RPMI8226 (cell line): ENCODE measurements at places on chromosomes 5 and 9.

DNA sequence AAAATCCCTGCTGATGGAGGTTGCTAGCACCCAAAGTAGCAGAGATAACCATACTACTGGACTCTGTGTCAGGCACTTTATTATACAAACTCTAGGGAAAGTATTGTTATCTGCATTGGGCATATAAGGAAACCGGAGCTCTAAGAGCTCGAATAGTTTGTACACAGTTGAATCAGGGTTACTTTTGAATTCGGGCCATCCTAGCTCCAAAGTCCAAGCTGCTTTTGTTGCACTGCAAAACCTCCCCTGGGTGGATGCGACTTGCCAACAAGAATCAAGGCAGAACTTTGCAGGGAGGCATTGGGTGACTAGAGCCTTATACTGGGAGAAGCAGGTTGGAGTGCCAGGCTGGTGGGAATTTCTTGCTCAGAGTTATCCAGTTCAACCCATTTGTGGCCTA lies 435.1 kb downstream of the SPATA31D1 start:
- no peak for DNase-seq

DNA sequence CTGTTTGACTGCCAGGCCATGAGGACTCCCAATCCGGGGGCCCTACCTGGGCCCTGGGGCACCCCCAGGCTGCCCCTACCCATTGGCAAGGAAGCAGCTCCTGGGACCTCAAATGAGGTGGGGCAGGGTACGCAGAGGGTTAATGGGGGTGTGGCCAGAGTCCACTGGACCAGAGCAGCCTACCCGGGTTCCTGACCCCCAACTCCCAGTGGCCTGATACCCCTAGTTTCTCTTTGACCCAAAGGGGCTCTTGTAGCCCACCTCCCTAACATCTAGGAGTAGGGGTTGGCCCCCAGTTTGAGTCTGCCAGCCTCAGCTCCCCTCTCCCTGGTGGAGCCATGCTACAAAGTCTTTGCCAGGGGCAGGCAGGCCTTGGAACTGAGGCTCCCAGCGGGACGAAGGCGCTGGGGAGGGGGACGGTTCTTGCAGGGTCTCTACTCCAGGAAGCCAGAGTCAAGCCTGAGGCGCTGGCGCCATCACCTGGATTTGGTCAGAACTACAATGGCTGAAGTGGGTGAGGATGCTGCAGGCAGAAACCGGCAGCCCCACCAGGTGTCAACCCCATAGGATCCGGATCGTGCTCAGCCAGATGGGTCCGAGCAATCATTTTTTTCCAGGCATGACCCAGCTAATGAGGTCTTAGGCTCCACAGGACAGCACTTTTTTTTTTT lies 8.4 kb upstream of the CERCAM start:
- peak; percentile 71 for DNase-seq

GRCh38 chr5:95936812-95937397 lies 24.7 kb downstream of the ELL2 start:
- DNase-seq: no peak

- no peak for DNase-seq
These were observed 3.4 kb upstream of the CEP72 start for GRCh38 chr5:608429-609370.

DNA sequence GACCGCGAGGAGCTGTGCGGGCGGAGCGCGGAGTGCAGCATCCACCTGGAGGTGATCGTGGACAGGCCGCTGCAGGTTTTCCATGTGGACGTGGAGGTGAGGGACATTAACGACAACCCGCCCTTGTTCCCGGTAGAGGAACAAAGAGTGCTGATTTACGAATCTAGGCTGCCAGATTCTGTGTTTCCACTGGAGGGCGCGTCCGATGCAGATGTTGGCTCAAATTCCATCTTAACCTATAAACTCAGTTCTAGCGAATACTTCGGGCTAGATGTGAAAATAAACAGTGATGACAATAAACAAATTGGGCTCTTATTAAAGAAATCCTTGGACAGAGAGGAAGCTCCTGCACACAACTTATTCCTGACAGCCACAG lies 590 bp downstream of the PCDHA6 start:
- DNase-seq: peak; percentile 16

DNA sequence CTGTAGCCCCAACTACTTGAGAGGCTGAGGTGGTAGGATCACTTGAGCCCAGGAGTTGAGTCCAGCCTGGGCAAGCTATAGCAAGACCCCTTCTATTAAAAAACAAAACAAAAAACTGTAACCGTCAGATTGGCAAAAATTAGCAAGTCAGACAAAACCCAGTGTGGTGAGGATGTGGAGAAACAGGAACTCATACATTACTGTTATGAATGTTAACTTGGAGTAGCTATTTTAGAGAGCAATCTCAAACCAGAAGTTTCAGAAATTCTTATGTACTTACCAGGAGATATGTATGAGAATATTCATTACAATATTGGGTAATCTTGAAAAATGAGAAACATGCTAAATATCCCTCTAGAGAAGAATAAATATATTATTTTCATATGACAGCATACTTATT lies 120.3 kb downstream of the INVS start:
- no peak for DNase-seq

GRCh38 chr5:58330781-58331180 lies 129.1 kb downstream of the PLK2 start:
- no peak for DNase-seq

- DNase-seq: no peak
These were observed 61.4 kb upstream of the RUFY1 start for GRCh38 chr5:179488975-179489374.

GRCh38 chr5:149128023-149128875 lies 13.0 kb upstream of the ABLIM3 start:
- peak; percentile 36 for DNase-seq

DNA sequence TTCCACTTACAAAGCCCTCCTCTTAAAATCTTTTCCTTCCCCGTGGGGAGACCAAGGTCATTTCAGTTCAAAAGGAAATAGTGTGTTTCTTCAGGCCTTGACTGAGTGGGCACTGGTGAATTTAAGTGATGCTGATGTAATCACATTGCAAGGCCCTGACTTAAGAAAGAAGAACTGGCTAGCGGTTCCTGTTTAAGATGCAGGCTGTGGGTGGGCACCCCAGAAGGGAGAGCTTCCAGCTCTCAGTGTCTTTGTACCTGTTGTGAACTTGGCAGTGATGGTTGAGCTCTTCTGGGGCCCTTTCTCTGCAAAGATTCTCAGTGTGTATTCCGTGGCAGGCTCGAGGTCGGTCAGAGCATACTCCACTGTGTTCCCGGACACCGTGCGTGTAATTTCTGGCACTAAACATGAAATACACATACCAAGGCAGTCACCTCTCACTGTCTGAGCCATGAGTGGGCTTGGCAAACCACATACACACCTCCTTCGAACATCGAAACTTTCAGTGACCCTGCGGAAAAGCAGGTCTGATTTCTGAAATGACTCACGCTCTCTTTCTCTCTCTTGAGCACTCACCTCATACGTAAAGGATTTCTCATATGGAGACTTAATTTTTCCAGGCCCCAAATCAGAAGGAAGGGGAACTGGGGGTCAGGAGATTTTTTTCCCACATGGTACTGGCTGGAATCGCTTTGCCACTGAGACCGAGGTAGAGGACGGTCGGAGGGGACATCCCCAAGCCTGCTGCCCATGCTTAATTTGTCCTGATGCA lies 81.9 kb downstream of the TNC start:
- no peak for DNase-seq

GRCh38 chr9:116565986-116566385 lies 121.1 kb upstream of the TRIM32 start:
- no peak for DNase-seq

DNA sequence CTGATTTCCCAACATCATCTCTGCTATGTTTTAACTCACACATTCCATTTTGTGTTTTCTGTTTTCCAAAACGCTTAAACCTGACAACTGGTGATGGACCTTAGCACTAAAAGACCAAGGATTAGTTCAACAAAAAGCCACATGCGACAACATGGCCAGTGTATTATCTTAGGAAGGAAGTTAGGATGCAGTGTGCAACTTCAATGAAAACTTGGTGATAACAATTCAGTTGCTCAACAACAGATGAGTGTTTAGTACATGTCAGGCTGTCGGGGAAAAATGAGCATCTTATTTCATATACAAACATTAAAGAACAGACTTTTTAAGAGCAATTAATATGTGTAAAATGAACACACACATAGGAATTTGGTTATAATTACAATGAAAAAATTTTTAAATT lies 780.0 kb downstream of the SEMA5A start:
- no peak for DNase-seq

DNA sequence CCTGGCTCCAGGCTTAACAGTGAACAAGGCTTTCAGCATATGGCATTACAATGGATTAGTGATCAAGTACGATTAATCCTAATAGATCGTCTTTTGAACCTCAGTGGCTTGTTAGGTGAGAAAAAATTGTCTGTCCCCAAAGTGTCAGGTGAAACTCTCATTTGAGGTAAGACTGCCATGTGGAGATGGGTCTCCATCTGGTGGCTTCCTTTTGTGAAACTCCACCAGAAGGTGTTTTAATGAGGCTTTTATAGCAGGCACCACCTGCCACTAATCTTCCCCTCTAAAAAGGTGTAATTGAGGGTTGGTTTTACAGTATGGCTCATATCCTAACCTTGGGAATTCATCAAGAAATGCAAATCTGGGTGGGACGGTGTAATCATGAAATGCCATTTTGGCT lies 471.1 kb upstream of the MPDZ start:
- DNase-seq: no peak

DNA sequence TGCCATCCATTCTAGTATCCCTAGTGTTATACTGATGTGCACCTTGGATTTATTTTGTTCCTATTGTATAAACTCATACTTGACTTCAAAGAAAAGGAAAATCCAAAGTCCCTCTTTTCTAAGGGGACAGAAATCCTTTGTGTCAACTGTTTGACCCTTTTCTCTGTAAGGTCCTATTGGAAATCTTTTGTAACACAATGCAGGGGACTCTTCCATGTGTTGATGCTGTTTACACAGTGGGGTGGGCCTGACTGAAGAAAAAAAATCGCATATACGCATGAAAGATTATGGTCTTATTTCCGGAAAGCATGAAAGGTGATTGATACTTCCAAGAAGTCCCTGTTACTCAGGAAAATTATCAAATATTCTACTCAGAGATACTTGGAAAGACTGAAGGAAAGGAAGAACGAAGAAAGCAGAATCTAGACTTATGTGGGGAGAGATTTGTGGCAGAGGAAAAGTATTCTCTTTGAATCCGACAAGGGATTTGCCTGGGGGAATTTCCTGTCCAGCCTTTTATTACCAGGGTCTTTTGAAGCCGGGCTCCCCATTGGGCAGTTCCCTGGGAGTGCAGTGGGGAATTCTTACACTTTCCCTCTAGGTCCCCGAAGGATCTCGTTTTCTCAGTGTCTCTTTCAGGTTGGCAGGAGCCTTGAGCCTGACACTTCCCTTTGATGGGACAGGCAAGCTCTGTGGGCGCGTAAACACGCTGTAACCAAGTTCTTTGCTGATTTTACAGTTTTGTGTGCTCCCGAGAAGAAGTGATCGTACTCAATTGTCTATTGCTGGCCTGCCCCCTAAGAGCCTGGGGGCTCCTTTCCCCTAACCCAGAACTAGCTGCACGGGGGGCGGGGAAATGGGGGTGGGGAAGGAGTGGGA lies 779 bp upstream of the VCAN start:
- DNase-seq: no peak

- DNase-seq: peak; percentile 57
These were observed 36.2 kb upstream of the OTULIN start for GRCh38 chr5:14628346-14628745.

GRCh38 chr5:61994171-61994570 lies 311.8 kb upstream of the KIF2A start:
- no peak for DNase-seq
